ENCODE measurements at places on chromosomes 4 and X.

DNA sequence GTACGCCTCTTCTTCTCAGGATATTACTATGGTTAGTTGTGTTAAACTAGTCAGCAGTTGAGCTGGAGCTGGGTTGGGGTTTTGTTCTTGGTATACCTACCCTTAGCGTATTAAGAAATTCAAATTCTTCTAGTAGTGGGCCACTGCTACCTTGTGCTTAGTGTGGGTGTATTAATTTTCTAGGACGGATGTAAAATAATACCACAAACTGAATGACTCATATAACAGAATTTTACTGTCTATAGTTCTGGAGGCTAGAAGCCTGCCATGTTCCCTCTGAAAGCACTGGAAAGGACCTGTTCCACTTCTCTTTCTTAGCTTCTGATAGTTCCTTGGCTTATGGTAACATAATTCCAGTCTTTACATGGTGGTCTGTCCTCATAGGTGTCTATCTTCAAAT, 1274.7 kb downstream of the ADGRL3 start:
- DNase-seq = no peak

GRCh38 chr4:147309434-147309833, 171.5 kb upstream of the EDNRA start:
- DNase-seq = no peak

DNA sequence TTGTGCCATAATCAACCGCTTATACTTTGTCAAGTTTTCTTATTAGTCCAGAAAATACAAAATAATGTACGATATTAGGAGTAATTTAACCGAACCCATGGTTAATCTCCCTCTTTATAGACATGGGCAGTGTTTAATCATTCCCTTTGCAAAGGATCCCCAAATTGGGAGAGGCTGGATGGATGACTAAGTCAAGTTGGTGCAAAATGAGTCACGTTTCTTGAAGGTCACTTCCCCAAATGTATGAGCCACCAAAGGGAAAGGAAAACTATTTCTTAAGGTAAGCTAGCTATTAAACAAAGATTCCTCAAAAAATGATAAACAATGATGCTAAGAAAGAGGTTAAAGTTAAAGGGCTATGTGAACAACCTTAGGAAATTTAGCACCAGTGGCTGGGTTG, 17.5 kb downstream of the MAML3 start:
- DNase-seq = no peak

DNA sequence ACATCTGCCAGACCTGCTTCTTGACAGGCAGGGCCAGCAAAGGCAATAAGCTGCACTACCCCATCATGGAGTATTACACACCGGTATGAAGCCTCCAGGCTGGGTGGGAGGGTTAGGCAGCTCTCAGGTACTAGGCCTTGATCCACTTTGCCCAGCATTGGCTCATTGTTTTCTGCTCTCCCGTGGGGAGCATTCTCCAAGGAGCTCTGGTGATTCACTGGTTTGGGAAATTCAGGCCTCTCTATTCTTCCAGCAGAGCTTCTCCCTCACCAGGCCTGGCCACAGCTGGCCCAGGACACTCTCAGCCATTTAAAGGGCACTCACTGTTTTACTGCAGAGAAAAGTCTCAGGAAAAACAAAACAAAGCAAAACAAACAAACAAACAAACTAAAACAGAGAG, 33.0 kb downstream of the DRP2 start:
- no peak for DNase-seq

GRCh38 chrX:88903989-88904718, 157.1 kb downstream of the CPXCR1 start:
- no peak for DNase-seq

DNA sequence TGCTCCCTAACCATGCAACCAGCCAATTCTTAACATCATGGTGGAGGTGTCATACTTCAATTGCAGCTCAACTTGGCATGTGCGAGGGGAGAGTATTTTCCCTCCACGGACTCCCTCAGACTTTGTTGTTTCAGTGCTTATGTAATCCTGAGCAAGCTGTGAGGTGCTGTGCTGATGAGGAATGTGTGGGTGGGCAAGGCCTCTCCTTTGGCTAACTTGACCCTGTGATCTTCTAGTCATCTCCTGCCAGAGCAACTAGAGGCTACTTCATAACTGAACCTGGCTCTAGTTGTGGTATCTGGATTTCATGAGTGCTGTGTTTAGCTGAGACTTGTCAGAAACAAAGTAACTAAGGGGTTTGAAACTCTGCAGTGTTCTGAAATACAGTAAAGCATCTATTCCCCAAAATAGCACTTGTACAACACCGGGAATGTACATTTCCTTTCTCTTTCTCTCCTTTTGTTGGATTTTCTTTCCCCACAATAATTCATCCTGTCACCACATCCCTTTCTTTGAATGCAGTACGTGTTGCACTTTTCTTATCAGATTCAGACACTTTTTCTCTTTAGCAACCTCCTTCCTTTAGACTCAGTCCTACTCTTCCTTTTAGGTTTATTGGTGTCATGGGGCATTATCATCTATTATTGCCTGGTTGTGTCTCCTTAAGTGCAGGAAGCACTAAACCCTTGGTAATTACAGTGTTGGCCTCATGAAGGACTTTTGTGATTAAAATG, 415.2 kb upstream of the NR3C2 start:
- DNase-seq = peak; percentile 77

DNA sequence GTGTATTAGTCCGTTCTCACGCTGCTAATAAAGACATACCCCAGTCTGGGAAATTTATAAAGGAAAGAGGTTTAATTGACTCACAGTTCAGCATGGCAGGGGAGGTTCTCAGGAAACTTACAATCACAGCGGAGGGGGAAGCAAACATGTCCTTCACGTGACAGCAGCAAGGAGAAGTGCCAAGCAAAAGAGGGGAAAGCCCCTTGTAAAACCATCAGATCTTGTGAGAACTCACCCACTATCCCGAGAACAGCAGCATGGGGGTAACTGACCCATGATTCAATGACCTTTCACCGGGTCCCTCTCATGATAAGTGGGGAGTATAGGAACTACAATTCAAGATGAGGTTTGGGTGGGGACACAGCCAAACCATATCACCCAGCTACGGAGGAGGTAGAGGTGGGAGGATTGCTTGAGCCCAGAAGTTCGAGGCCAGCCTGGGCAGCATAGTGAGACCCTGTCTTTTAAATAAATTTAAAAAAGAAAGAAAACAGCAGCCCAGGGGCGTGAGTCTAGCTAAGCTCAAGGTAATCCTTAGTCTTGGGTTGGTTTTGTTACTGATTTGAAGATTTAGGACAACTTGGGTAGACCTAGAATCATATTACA, 46.4 kb upstream of the TMEM131L start:
- no peak for DNase-seq

DNA sequence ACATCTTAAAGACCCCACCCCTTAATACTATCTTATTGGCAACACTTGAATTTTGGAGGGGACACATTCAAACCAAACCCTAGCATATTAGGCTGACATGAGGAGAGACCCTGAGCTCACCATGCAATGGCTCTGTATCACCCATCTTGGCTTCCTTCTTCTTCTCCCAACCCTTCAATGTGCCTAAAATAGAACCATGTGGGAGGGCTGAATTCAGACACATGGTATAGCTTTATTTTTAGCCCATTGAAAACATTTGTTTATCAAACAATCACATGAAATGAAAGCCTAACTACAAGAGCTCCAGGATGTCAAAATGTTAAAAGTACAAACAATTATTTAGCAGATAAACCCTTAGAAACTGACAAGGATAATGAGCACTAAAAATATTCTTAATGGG, 81.6 kb downstream of the RASL11B start:
- DNase-seq = no peak

DNA sequence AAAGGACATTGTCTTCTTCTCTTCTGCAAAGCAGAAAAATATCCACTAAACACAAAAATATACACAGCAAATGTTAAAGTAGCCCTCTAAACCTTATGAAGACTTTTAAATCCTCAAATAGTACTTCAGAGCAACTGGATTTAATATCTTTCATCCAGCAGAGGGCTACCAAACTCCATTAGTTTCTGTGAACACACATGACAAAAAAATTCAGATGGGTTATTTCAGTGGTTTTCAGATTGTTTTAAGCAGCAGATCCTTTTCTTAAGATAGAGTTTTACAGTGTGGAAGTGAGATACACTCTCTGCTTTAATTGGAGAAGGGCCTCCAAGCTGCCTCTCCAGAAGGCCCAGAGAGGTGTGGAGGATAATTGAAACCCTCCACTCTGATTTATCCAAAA, 56.7 kb downstream of the ANK2 start:
- DNase-seq = peak; percentile 69

Data from tongue (tissue), 3 donors.